Neural crest cell (in vitro differentiated cells): ENCODE measurements at places on chromosomes 13 and 19. TPM values are rescaled to one million over a fixed set of nuclear protein-coding genes. Genes with fewer than 3 reads are reported as not detected.

GRCh38 chr13:108003626-108004025 lies 211.7 kb downstream of the LIG4 start:
- DNase-seq = no peak

Gene TEX101
- total RNA-seq = not detected in 2 replicates

DNA sequence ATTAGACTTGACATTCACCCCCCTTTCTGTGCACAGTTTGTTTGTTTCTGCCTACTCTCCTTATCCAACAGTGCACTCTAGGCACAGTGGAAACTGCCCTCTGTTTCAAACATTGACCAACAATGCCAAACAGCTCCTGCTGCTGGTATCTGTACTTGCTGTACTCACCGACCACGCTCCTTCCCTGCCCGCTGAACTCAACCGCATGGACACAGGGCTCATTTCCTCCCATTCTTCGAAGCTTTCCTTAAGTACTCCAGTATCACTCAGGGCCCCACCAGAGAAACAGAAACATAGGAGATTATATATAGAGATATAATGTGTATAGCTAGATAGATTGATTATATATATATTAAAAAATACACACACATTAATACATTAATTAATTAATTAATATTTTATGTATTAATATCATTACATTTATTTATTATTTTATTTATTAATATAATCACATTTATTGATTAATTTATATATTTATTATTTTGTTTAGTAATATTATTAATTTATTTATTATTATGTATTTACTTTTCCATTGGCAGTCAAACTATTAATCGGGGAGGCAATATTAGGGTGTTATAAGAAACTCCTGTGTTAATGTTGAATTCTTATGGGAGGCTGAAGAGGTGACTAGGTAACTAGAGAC lies 1528.2 kb downstream of the EFNB2 start:
- DNase-seq = no peak

- DNase-seq = peak; percentile 29
Observed at GRCh38 chr19:6767357-6768235, at the start of gene SH2D3A. TSS of gene SH2D3A (minus strand) at chr19:6767435. CDS start at chr19:6763748, 3,687 bp downstream.

- no peak for DNase-seq
Observed at GRCh38 chr19:29379257-29380021, 146.4 kb upstream of the VSTM2B start.

DNA sequence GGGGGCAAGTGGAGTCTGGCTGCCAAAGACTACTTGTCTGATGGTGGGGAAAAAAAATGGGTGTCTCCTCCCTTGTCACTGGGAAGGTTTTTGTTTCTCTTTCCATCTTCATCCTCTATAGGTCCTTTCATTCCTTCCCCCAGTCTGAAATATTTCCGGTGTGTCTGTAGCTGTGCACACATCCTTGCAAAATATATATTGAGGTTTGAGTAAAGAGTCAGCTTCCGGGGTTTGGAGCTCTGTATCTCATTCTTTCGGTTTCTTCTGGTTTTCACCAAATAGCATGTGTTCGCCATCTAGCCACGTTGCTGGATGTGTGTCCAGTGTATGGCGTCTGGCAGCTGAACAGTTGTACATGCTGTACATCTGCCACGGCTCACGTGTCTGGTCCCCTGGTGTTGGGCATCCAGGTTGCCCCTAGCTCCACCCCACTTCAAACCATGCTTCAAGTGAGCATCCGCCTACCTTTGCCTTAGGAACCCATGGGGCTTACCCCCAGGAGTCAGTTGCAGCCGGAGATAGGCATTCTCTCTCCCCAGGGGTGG lies 142.2 kb downstream of the SIPA1L3 start:
- DNase-seq = no peak

Gene LRCH1
- 15.4 and 15.8 TPM in 2 replicates for total RNA-seq
